Left renal cortex interstitium (tissue), 4 donors: ENCODE measurements at places on chromosomes 2 and 18. TPM values are rescaled to one million over a fixed set of nuclear protein-coding genes. Genes with fewer than 3 reads are reported as not detected.

ALLC gene
- polyA plus RNA-seq, result not detected

FAM161A gene
- polyA plus RNA-seq, result 35.7 TPM

CRYBA2 gene
- polyA plus RNA-seq, result not detected

ALPI gene
- polyA plus RNA-seq, result 0.06 TPM

AGBL5 gene
- 64.6 TPM for polyA plus RNA-seq

COLEC11 gene
- polyA plus RNA-seq, result 1.0 TPM

DNA sequence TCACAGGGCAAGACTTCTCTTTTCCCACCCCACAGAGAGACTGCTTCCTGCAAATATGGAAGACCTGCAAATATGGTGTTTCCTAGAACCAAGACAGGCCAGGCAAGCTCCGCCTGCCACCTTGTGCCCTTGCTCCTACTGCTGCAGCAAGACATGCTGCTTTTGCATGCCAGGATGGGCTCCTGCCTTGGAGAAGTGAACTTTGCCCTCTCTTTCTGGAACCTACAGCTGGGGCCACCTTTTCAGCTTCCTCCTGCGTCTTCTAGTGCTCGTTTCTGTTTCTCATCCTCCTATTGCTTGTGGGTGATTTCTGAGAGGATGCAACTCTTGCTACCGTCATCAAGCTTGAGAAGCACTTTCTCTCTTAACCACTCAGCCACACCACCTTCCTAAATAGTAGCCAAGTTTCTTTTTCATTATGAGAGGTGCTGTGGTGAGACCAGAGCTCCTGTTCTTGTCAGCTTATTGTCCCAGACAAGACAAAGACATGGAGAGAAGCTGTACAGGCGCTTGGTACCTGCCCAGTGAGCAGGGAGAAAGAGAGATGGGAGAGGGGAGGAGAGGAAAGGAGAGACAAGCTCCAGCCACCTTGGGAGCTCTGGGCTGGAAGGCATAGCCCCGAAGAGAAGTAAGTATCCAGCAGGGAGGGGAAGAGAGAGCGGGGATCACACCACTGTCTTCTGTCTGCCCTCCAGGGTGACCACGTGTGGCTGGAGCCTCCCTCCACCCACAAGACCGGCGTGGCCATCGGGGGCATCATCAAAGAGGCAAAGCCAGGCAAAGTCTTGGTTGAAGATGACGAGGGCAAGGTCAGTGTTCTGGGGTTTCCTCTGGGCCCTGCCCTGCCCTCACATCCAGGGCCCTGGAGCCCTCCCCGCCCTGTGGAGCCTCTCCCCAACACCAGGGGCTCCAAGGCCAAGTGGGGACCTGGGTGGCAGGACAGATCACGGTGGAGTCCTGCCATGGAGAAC, 28.3 kb downstream of the MYO7B start:
- DNase-seq, result no peak

- no peak for DNase-seq
Measured at GRCh38 chr2:191851158-191851557, 4.3 kb upstream of the CAVIN2 start.

GRCh38 chr2:36438449-36438977, 82.9 kb downstream of the CRIM1 start:
- DNase-seq, result no peak

DNA sequence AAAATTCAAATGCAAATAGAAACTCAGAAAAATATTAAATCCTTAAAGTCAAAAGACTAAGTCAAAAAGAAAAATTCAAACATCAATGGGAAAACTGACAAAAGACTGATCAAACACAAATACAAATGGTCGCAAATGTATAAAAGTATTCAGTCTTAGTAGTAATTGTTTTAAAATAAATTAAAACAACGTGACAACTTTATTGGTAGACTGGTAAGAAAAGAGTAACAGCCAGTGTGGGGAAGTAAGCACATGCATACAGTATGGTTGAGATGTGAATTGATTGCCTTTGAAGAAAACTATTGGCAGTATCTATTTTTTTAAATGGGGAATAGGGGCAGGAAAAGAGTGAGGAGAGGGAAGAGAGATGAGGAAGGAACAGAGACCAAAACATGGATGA, 9.8 kb downstream of the TMEM131 start:
- no peak for DNase-seq

GRCh38 chr2:235343869-235344268, 150.0 kb upstream of the AGAP1 start:
- no peak for DNase-seq

DNA sequence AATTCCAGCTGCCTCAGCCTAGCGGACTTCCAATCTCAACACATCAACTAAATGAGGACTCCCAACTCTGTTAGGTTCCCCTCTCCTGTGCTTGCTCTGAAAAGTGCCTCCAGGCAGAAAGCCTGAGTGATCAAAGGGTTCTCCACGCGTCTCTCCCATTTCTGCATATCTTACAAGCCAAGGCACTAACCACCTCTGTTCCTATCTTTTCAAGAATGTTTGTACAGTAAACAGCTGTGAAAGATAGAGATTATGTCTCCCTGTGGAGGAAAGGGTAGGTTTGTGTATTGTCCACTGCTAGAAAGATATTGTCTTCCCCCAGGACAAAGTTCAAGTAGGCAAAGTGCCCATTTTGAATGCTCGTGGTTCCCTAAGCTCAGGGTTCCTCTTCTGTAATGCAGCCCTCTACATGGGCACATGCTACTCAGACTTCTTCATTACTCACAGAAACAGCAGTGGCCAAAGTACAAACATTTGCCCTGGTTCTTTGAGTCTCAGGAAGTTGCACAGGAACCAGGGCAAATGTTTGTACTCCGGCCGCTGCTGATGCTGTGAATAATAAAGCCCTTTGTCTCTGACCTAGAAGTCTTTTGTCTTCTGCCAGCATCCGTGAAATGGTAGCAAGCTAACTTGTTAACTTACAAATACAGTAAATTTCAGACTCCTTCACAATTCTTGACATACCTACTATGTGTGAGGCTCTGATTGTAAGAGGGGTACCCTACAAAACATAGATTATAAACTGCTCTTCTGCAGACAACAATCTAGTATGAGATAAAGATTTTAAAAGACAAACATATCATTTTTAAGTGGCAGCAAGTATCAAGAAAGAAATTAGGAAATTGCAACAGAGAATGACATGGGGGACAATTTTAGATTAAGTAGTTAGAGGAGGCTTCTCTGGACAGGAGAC, 44.5 kb downstream of the PKDCC start:
- DNase-seq, result no peak

DNA sequence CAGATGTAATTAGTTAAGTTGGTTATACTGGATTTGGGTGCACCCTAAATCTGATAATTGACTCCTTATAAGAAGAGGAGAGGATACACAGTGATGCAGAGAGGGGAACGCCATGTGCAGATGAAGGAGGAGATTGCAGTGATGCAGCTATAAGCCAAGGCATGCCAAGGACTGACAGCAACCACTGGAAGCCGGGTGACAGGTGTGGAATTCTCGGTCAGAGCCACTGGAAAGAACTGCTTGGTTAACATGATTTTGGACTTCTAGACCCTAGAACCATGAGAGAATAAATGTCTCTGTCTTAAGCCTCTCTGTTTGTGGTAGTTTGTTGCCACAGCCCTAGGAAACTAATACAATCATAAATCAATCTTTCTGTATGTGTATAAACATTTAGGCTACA, 403.3 kb upstream of the CDH20 start:
- DNase-seq, result no peak

DNA sequence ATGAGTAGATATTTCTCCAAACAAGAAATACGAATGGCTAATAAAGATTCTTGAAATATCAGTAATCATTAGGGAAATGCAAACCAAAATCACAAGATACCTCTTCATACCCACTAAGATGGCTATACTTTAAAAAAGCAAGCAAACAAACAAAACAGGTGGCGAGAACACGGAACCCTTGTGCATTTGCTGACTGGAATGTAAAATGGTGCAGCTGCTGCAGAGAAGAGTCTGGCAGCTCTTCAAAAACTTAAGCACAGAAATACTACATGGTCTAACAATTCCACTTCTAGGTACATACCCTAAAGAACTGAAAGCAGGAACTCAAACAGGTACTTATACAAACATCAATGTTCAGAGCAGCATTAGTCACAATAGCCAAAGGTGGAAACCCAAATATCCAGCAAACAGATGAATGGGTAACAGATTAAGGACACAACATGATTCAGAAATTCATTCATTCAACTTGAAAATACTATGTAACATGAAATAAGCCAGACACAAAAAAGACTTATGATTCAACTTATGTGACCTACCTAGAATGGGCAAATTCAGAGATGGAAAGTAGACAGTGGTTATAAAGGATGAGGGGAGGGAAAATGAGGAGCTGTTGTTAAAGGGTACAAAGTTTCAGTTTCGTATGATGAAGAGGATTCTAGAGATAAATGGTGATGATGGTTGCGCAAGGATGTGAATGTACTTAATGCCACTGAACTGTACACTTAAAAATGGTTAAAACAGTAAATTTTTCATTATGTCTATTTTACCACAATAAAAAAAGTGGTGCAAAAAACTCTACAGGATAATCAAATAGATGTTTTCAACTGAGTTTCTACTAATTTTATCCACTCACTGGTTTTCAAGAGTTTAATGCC, 26.9 kb upstream of the GPR75 start:
- no peak for DNase-seq

GRCh38 chr2:32168513-32168912, 2.8 kb downstream of the SLC30A6 start:
- no peak for DNase-seq
